ENCODE measurements at places on chromosomes 7 and 10.

GRCh38 chr7:90958647-90959046, 305.6 kb upstream of the FZD1 start:
- no peak for DNase-seq

DNA sequence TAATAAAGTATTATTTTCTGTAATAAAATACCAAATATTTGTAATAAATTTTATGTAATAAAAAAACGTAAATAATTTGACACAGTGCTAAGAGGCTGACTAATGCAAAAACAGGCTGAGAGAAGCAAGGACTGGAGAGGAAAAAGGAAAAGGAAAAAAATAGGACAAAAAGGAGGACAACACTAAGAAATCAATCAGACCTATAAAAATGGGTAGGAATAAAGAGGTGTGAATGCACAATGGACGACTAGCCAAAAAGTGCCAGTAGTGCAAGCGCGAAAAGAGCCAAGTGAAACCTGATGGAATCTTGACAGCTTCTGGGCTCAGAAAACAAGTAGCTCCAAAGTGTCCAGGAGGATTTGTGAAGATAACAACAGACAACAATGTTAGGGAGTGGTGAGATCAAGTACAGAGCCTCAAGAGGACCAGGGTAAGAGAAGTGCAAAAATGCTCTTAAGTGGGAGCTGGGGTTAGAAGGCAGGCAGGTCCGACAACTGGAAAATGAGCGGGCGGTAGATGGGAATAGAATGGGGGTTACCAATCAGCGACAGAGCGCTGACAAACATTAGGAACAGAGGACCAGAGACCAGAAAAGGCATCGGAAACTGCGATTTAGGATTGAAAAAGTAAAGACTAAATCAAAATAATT, 1.2 kb downstream of the BRAF start:
- no peak for DNase-seq

- DNase-seq: no peak
These were observed 76.4 kb downstream of the PRR15 start for GRCh38 chr7:29639886-29640595.

DNA sequence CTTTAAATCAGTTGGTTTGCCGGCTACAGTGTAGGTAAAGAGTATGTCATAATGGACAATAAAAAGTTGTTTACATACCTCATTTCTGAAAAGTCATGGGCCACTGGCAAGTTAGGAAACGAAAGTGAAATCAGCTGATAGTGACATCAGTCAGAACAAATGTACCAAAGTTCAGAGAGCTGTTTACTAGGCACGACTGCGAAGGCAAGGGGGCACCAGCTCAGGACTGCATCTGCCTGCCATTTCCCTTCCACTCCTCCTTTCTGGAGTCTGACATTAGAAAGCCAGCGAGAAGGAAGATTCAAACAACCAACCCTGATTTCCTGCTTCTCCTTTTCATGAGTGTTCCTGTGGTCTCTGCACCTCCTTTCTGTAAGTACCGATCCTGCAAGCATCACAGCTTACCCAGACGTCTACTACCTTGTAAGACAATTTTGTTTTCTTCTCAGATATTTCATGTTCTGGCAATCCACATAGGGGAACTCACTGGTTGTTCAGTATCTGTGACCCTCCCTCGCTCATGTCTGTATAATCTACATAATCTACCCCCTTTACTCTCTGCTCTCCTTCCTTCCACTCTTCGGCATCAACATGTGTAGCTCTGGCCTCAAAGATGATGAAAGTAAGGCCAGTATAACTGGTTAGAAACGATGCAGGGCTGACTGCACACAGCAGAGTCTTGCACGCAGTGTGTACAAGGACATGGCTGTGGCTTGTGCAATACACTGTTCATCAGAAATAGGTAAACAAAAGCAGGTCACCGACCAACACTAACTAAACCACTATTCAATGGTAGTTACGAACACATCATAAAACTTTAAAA, at the start of gene TMEM140:
TMEM140 (plus strand) TSS at position 174 of the 823 bp plus-strand sequence. CDS start 16,370 bp downstream, outside the sequence.
- DNase-seq: no peak

- DNase-seq: no peak
These were observed 179.1 kb downstream of the KLF6 start for GRCh38 chr10:3605882-3606281.

DNA sequence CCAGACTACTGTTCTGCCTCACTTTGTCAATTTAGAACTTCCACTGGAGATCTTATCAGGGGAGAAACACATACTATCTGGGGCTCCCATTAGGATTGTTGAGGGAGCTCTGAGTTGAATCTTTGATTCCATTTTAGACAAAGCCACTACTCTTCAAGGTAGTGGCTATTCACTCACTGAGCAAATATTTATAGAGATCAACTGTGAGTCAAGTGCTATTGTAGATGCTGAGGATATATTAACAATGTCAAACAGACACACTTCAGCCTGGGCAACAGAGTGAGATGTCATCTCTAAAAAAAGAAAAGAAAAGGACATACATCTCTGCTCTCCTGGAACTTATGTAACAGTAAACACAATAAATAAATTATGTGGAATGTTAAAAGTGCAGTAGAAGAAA, 315.3 kb downstream of the PTEN start:
- DNase-seq: no peak

- no peak for DNase-seq
These were observed 183.6 kb upstream of the NFE2L3 start for GRCh38 chr7:25968205-25968993.

GRCh38 chr10:76492026-76492425, 1060.6 kb downstream of the LRMDA start:
- DNase-seq: no peak

- no peak for DNase-seq
These were observed 83.1 kb downstream of the HIBADH start for GRCh38 chr7:27579565-27579964.

- DNase-seq: peak; percentile 82
These were observed 23.7 kb downstream of the SRRM3 start for GRCh38 chr7:76225379-76225778.

DNA sequence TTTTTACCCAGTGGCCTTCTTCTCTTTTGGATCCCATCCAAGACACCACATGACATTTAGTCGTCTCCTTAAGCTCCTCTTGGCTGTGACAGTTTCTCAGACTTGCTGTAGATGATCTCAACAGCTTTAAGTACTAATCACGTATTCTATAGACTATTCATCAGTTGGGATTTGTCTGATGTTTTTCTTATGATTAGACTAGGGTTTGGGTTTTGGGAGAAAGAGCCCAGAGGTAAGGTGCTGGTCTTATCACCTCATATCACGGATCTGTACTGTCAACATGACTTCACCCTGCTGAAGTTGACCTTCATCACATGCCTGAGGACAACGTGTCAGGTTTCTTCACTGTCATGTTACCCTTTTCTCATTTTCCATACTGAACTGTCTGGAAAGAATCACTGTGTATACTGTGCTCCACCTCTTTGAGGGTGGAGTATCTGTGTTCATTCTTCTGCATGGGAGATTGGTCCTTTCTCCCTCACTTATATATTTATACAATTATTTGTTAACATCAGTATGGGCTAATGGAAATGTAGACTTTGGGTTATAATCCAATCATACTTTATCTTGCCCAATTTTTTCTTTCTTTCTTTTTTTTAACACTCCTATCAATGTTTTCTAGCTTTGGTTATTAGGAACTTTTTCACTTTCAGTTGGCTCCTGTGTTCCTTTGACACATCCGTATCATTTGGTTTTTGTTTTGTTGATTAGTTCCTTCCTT, 6.4 kb upstream of the HKDC1 start:
- DNase-seq: no peak

- no peak for DNase-seq
These were observed 120.8 kb upstream of the HPS1 start for GRCh38 chr10:98567391-98568133.

DNA sequence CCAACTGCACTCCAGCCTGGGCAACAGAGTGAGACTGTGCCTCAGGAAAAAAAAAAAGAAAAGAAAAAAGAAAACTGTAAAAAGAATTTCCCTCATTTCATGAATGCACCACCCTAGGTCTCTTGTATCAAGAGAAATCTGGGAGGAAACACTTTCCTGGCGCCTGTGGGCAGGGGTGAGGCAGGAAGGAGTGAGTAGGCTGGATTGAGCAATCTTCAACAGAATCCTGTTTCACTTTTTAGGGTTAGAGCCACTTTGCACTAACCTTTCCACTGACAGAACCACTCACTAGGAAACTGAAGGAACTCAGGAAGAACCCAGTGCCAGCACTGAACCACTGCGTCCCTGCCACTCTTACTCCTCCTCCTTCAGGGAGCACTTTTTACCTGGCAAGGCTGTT, 282.1 kb downstream of the CCDC3 start:
- DNase-seq: no peak

- DNase-seq: no peak
These were observed 172.0 kb downstream of the GLI3 start for GRCh38 chr7:42065015-42065414.

- DNase-seq: peak; percentile 83
These were observed 7.0 kb upstream of the RPEL1 start for GRCh38 chr10:103238506-103239252.

- no peak for DNase-seq
These were observed 20.7 kb upstream of the KMT2E start for GRCh38 chr7:104993217-104993862.

DNA sequence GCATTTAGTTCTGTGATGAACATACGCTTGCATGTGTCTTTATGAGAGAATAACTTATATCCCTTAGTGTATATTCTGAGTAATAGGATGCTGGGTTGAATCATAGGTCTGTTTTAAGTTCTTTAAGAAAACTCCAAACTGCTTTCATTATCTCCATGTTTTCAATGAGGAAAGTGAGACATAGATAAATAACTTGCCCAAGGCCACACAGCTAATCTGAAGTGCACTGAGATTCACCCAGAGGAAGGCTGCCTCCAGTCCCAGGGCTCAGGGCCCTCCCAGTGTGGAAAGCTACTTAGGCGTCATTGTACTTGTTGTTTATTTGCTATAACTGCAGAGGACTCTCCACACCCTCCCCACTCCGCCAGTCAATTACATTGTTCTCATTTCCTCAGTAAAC, 126.7 kb downstream of the INHBA start:
- DNase-seq: no peak

GRCh38 chr7:108407676-108408075, 48.6 kb downstream of the NRCAM start:
- DNase-seq: no peak

- peak; percentile 30 for DNase-seq
These were observed 235.4 kb downstream of the RNLS start for GRCh38 chr10:88347597-88348304.

DNA sequence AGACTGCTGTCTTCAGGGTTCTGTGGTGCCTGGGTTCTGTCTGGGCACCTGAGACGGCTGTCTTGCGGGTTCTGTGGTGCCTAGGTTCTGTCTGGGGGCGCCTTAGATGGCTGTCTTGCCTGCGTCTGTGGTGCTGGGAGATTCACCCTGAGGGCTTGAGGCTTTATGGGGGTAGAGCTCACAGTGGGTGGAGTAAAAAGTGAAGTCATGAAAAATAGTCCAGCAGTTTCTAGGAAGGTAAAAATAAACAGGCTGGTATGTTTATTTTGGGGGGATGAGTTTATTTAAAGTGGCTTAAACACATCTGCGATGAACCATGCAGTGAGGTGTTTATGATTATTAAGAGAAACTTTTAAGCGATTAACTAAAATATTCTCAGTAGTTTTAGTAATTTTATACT, 64.2 kb downstream of the NKX6-2 start:
- DNase-seq: no peak

DNA sequence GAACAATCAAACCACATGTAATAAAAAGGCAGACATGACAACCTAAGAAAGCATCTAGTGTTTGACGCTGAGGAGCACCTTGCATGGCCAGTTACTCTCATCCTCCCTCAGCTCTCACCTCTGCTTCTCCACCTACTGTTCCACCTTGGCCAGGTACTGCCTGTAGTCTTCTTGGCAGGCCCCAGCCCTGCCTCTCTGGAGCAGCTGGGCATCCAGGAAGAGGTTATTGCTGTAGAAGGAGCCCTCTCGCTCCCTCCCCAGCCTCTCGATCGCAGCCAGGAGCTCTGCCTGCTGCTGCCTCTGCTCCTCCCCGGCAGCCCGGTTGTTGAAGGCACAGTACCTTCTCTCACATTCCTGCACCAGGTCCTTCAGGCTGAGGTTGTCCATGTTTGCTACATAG, 9.7 kb downstream of the GIMAP5 start:
- no peak for DNase-seq

- DNase-seq: peak; percentile 64
These were observed 243.2 kb downstream of the SDK1 start for GRCh38 chr7:3544202-3544601.

- DNase-seq: peak; percentile 62
These were observed 9.0 kb downstream of the IQCE start for GRCh38 chr7:2567679-2568278.

GRCh38 chr7:31413766-31414165, 73.2 kb upstream of the NEUROD6 start:
- DNase-seq: no peak

- DNase-seq: no peak
These were observed 20.2 kb downstream of the TAS2R16 start for GRCh38 chr7:122975341-122975740.

GRCh38 chr7:15625466-15625865, 61.0 kb downstream of the MEOX2 start:
- DNase-seq: no peak

GRCh38 chr7:67554986-67555385, 558.4 kb downstream of the TYW1 start:
- DNase-seq: no peak

GRCh38 chr7:100435401-100436304, 644 bp downstream of the PPP1R35 start:
- peak; percentile 45 for DNase-seq

GRCh38 chr7:151125846-151126481, 39.7 kb downstream of the AGAP3 start:
- no peak for DNase-seq

GRCh38 chr10:12638103-12638502, 288.8 kb downstream of the CAMK1D start:
- DNase-seq: no peak

GRCh38 chr7:148903504-148903903, 19.4 kb upstream of the EZH2 start:
- DNase-seq: no peak

DNA sequence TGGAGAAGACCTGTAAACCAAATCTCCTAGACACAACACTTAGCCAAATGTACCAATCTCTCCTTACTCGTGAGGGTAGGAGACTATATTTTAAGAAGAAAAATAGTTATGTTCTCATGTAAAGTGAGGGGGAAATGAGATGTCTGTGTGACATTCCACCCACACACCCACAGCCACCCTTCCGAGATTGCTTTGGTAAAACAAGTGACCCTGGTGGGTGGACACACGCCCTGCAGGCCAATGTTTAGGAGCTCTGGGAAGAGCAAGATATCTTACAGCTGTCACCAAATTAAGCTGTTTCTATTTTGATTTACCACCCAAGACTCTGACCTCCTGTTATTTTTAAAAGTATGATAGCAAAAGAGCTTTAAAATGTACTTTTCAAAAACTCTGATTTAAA, 147.2 kb upstream of the PFKP start:
- DNase-seq: no peak
